ENCODE measurements at places on chromosomes 2 and 18.

GRCh38 chr18:470661-471501 lies 29.6 kb downstream of the COLEC12 start:
- DNase-seq = no peak

GRCh38 chr2:85458601-85459563 lies 40.4 kb downstream of the SH2D6 start:
- DNase-seq = no peak

- DNase-seq = no peak
Measured at GRCh38 chr2:54983345-54984220, 66.7 kb downstream of the RTN4 start.

DNA sequence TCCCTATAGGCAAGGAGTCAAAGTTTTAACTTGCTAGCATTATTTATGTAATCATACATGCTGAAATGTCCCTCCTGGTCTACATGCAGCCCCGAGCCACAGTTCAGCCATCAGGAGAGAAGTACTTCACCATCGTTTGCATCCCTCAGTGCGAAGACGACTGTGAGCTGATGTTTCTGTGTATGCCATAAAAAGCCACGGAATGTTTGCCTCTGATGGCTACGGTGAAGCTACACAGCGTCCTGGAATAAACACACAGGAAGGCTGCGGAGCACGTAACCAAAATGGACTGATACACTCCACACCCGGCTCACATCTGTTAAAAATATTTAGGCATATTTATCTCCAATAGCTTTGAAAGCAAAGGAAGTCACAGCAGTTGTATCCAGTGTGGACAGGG lies 4.3 kb upstream of the SALL3 start:
- no peak for DNase-seq

DNA sequence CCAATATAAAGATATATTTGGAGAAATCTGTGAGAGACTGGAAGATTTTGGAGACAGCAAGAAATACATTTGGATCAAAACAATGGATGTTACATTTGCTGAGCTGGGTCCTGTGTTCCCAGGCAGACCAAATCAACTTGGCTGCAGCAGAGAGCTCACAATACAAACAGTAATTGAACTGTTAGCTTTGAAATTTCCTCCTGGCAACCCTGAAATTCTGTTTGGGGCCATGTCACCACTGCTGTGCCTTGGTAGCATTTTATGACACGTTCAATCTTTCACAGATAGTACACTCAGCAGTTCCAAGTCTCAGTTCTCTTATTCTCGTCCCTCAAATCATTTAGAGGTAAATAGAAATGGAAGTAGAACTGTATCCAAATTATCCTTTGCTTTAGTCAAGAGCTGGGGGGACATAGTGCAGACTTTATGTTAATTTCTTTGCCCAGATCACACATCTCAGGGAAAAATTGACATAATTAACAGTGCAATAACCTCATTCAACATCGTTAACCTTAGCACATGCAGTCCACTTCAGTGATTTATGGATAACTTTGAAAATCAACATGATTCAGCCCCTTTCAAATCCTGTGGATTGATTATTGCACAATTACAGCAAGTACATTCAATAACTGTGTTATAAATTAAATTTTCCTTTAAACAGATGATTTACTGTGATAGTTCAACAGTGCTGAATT lies 277.4 kb upstream of the MC4R start:
- no peak for DNase-seq

DNA sequence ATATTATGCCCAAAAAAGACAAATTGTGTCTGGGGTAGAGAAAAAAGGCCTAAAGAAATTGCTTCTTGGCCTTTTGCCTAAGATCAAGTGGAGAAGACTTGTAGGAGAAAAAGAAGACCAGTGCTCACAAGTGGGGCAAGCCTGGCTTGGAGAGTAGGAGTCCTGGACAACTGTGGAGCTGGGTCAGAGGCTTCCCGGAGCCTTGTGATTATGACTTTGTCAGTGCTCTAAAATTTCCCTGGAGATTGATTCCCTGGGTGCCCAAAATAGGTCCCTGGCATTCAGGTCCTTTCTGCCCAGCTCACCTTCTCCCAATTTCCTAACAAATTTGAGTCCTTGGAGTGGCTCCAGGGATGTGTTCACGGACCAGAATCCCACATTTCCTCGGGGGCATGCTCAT lies 787 bp upstream of the TRIM54 start:
- DNase-seq = no peak

GRCh38 chr18:191725-192124 lies 33.4 kb downstream of the USP14 start:
- no peak for DNase-seq

GRCh38 chr2:231685349-231686191 lies 22.8 kb upstream of the PTMA start:
- DNase-seq = no peak

DNA sequence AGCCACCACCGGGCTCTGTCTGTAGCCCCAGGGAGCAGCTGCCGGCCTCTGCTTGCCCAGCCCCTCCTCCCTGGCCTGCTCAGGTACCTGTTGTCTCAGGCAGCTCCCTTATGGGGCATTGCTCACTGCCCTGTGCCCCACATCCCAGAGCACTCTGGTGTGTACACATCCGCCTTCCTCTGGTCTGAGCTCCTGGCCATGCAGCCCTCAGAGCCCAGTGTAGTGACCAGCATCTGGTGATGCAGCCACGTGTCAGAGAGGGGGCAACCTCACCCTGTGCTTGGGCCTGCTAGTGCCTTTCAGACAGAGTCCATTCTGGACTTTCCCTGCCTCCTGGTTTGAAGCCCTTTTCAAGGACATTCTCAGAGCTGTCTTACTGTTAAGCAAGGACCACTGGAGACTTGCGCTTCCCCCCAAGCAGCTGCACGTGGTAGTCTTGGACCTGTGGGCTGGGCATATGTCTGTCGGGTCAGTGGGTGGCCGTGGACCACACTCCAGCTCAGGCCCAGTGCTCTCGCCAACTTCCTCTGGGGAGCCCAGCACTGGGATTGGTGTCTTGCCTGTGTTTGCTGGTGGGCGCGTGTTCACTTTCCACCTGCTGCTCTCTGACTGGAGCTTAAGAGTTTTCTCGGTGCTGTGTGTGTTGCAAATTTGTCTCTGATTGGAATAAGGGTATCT lies 30.7 kb downstream of the DGKD start:
- DNase-seq = no peak

- no peak for DNase-seq
Measured at GRCh38 chr18:46340716-46341115, 236.5 kb downstream of the HAUS1 start.

DNA sequence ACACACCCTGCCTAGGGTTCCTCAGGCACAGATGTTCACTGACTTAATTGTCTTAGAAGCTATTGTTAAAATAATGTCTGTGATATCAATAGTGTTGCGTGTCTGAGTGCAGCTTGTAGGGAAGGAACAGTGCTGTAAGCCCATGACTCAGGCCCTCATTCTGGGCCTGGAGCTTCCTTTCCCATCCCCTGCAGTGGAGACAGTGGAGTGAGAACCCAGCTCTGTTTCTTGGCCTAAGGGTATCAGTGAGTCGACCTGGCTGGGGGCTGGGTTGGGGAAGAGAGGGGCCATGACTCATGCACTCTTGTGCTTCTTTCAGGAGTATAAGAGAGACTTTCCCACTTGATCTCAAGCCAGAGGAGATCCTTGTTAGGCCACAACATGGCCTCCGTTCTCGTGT lies 106.8 kb downstream of the HRH4 start:
- DNase-seq = no peak

GRCh38 chr2:182941919-182942318 lies 75.5 kb upstream of the FRZB start:
- DNase-seq = no peak

DNA sequence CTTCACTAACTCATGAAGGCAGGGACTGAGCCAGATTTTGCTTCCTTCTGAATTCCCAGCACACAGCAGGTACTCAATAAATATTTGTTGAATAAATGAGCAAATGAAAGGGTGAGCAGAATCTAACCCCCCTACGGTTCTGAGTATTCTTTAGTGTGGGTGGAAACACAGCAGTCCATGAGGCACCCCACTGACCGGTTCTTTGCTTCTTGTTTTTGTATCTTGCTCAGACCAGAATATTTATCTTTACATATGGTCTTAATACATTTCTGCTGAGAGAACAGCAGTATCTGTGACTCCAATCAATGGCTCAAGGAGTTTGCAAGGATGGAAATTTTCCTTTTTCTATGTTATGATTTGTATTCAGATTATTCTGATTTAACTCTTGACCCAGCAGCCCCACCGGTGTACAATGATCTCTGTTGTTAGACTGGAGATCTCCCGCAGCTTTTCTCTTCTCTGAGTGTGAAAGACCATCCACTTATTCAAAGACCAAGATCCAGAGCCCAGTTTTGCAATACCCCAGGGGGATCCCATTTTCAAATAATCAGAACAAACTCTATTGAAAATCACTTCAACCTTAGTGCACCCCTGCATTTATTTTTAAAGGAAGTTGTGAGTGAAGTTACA lies 506.5 kb upstream of the TNP1 start:
- DNase-seq = no peak

GRCh38 chr2:233385489-233386044 lies 31.3 kb downstream of the DGKD start:
- peak; percentile 25 for DNase-seq

DNA sequence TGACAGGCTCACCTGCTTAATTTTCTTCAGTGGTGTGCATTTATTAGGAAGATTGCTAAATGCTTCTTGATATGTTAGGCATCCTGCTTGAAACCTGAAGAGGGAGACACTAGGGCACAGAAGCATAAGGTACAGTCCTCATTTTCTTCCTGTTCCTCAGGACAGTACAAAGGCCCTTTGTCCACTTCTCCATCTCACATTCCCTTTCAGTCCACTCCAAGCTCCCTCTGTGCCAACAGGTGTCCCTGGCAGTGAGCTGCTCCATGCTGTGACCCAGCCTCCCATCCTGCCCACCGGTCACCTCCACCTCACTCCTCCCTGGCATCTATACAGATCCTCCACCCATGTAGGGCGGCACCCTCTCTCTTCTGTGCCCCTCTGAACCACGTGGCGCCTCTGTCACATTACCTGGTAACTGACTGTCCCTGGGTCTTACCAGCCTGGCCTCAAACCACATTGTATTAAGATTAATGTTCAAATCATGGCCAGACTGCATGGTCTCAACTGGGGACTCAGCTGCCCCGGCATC lies 162.8 kb downstream of the VAPA start:
- no peak for DNase-seq

DNA sequence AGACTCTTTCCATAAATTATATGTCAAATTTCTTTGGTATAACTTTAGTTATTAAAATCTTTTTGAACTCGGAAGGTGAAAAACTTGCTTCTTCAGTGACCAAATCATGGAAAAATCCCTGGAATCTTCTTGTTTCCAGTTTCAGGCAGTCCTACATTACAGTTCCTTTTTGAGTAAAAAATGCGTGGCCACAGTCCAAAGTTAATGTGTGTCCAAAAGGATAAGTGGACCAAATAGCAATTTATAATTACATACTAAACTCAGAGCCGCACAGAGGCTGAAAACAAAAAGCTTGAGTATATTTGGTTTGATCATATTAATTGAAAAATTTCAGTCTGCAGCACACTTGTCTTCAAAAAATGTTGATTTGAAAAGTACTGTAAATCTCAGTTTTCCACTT lies 28.4 kb upstream of the DYNC2LI1 start:
- no peak for DNase-seq

- DNase-seq = no peak
Measured at GRCh38 chr2:205364261-205364660, 318.0 kb upstream of the NRP2 start.

- DNase-seq = no peak
Measured at GRCh38 chr2:85713836-85714235, 19.7 kb downstream of the GNLY start.

DNA sequence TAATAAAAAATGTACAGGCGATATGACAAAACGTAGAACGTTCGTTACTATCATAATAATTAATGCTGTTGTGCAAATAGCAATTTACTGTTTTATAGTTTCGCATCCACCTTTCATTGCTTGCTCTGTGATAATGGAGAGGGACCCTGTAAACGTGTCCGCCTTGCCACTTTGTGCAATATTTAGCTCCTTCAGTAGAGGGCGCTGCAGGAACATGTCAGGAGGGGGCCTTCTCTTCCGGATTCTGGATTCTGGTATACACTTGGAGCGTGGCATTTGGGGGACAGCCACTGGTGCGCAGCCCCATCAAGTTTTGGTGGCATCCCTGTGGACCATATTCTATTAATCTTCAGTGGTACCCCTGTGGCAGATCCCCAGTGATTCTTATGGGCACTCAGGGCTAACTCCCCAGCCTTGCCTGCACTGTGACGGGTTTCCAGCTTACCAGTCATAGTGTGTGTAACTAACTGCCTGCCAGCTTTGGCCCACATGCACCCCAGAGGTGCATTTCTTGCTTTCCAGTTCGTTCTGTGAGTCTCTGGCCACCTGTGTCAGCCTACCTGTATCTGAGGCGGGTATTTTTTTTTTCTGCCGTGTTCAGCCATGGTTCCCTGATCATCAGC lies 140.3 kb downstream of the CYRIA start:
- peak; percentile 29 for DNase-seq

DNA sequence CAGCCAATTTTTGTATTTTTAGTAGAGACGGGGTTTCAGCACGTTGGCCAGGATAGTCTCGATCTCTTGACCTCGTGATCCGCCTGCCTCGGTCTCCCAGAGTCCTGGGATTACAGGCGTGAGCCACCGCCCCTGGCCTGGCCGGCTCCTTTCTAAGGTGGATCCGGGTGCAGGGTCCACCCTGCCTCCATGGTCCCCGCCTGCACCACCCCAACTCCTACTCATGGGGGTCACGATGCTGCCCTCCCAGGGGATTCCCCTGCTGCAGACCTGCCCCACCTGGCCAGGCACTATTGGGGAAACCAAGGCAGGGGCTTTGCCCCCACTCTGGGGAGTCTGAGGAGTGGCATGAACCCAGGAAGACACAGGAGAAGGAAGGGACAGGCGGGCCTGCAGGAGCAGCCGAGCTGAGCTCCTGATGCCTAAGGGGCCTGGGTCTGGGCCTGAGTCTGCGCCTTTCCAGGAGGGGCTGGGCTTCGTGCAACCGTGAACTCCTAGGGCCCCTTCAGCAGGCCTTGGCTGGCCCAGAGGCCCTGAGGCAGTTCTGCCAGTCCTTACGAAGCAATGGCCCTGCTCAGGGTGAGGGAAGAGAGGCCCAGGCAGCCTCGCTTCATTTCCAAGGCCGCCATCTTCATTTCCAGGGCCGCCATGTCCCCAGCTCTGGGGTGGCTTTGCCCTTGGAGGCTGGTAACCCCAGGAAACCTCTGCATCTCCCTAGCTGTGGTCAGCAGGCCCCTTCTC lies 67.2 kb upstream of the SMAD7 start:
- DNase-seq = no peak

DNA sequence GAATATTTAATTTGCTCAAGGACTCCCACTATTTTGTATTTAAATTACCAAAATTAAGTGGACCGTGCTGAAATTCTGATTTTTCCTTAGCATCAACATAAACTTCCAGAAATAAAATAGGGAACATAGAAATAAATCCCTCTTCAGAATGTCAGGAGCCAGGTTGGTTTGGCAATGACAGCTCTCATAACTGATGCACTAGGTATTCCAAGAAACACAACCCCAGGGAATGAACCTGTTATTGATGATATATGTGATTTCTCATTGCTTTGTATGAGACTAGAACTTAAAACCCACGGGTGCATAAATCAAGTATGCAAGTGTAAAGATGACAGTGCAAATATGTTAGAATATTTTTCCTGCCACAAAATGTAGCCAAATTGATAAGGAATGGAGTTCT lies 12.8 kb downstream of the SLC5A7 start:
- DNase-seq = no peak

Data from activated CD4-positive, alpha-beta memory T cell treated with anti-CD3 and anti-CD28 coated beads for 36 hours (primary cell).